ENCODE measurements at places on chromosomes 4 and X.

- no peak for DNase-seq
Measured at GRCh38 chr4:155914782-155915181, 11.3 kb downstream of the TDO2 start.

- DNase-seq: no peak
Measured at GRCh38 chr4:161376275-161376674, 787.5 kb downstream of the FSTL5 start.

GRCh38 chrX:38468563-38469157 is 92.7 kb upstream of the TSPAN7 start:
- DNase-seq: no peak

DNA sequence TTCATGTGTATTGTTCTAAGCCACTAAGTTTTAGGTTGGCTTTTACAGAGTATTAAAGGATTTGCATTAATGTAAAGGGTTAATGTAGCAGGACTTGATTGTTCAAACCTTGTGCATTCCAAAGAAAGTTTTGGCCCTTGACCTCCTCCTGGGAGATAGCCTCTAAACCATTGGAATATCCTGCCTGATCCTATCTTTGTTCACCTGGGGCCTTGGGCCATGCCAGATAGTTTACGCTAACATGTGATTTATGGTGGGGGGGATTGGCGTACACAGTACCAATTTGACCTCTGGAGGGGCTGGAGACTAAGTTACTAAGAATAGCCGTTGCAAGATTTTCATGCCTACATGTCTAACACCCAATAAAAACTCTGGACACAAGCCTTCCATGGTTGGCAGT is 1002.7 kb upstream of the PABPC4L start:
- no peak for DNase-seq

GRCh38 chr4:73404042-73404441 is at the start of gene ALB:
TSS of gene ALB (plus strand) at chr4:73404287. CDS start at chr4:73404328, 41 bp downstream.
- no peak for DNase-seq

GRCh38 chr4:187309456-187309855 is 585.8 kb upstream of the FAT1 start:
- DNase-seq: no peak

- no peak for DNase-seq
Measured at GRCh38 chr4:153008578-153009199, 72.6 kb downstream of the FHDC1 start.

GRCh38 chr4:81453024-81453423 is 18.7 kb downstream of the RASGEF1B start:
- no peak for DNase-seq

- DNase-seq: no peak
Measured at GRCh38 chrX:63812823-63813222, 27.8 kb upstream of the ARHGEF9 start.

DNA sequence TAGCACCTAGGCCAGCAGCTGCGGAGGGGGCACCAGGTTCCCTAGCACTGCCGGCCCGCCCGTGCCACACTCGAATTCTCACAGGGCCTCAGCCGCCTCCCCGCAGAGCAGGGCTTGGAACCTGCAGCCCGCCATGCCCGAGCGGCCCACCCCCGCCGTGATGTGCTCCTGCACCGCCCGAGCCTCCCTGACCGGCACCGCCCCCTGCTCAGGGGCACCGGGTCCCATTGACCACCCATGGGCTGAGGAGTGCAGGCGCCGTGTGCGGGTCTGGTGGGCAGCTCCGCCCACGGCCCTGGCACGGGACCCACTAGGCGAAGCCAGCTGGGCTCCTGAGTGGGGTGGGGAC is 35.4 kb upstream of the ENPP6 start:
- no peak for DNase-seq

- no peak for DNase-seq
Measured at GRCh38 chr4:7760228-7760627, 179.4 kb downstream of the AFAP1 start.

- DNase-seq: no peak
Measured at GRCh38 chr4:80180743-80181142, 16.6 kb upstream of the PRDM8 start.

Data from activated CD4-positive, alpha-beta T cell treated with anti-CD3 and anti-CD28 coated beads for 1 hour (primary cell).